ENCODE measurements at places on chromosomes 13 and 19. TPM values are rescaled to one million over a fixed set of nuclear protein-coding genes. Genes with fewer than 3 reads are reported as not detected.

DNA sequence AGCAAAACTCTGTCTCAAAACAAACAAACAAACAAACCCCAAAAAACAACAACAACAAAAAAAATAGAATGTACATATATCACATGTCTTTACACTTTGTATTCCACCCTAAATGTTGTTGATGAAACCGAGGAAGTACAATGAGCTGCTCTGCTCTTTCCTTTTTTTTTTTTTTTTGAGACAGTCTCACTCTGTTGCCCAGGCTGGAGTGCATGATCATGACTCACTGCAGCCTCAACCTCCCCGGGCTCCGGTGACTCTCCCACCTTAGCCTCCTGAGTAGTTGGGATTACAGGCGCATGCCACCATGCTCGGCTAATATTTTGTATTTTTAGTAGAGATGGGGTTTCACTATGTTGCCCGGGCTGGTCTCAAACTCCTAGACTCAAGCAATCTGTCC is 30.6 kb upstream of the LRP3 start:
- DNase-seq = no peak

- no peak for DNase-seq
Measured at GRCh38 chr19:18433015-18433691, 4.8 kb downstream of the ISYNA1 start.

GRCh38 chr19:38848299-38849146 is 1.3 kb downstream of the HNRNPL start:
- no peak for DNase-seq

DNA sequence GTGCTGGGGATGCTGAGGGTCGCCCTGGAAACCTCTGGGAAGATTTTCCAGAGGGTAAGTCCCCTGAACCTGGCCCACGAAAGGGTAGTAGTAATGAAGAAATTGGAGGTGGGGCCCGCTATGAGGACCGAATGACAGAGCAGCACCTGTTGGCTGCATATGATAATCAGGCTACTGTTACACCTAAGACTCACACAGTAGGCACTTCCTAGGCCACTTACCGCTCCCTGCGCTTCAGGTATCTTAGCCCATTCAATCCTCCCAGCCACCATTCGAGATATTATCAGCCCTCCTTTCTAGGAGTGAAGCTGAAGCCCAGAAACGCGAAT is 4.3 kb upstream of the LRFN3 start:
- DNase-seq = no peak

GRCh38 chr13:79491715-79492114 is 10.8 kb downstream of the NDFIP2 start:
- peak; percentile 99 for DNase-seq

Gene ANKLE1
- total RNA-seq = 0.38 TPM

- no peak for DNase-seq
Measured at GRCh38 chr19:42275103-42275502, 6.1 kb downstream of the CIC start.

DNA sequence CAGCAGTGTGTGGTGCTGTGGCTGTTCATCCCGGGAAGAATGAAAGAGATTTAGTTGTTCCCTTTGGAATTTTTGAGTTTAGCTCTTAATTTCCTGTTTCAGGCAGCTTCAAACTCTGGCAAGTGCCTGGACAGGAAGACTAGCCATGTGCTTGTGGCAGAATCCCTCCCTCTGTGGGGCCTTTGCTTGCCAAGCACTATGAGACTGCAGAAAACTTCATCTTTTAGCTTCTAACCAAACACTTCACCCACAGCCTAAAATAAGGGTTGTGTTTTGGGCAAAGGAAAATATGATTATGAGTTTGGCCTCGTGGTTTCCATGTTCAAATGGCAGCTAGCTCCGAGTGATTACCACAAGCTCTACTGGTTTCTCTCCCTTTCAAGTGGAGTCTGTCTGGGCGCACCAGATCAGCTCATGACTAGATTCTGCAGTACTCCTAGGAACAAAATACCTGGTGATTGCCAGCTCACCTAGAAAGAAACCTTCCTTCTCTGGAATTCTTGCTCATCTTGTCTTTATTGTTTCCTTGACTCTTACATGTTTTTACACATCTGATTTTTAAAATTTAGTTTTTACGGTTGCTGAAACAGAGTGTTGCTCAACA is 707.5 kb downstream of the SLITRK6 start:
- DNase-seq = no peak

Gene F2RL3
- total RNA-seq = not detected

DNA sequence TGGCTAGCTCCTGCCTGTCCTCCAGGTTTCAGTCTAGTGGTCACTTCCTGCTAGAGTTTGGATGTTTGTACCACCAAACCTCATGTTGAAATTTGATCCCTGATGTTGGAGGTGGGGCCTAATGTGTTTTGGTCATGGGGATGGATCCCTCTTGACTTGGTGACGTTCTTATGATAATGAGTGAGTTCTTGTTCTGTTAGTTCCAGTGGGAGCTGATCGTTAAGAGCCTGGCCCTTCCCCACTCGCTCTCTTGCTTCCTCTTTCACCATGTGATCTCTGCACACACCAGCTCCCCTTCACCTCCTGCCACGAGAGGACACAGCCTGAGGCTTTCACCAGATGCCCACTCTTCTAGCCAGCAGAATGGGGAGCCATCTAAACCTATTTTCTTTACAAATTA is 86.8 kb upstream of the SCEL start:
- no peak for DNase-seq

GRCh38 chr19:15398501-15399233 is 19.1 kb upstream of the AKAP8 start:
- DNase-seq = no peak

DNA sequence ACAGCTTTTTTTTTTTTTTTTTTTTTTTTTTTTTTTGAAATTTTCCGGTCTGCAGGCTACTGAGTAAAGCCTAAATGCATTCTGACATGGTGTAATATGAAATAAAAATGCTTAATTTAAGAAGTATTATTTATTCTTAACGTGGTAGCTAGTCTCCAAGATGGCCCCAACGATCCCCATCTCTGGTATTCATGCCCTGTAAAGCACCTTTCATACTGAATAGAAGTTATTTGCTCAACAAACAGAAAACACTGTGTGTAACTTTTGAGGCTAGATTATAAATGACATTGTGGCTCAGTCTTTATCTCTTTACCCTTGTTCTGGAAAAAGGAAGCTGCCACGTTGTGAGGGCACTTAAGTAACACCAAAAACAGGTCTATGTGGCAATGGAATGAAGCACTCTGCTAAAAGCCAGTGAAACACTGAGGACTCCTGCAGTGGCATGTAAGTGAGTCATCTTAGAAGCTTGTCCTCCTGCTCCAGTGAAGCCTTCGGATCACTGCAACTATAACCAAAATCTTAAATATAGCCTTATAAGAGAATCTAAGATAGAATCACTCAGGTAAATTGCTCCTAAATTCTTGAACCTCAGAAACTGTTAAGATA is 128.7 kb downstream of the UGGT2 start:
- peak; percentile 91 for DNase-seq

GRCh38 chr13:26585136-26585535 is 27.7 kb downstream of the WASF3 start:
- DNase-seq = no peak

All from bronchial epithelial cell (primary cell).